Stimulated activated CD4-positive, alpha-beta T cell treated with anti-CD3 and anti-CD28 coated beads, TNF-alpha, amount 100 ng/mL, for 48 hours (primary cell): ENCODE measurements at places on chromosomes 2 and 18.

DNA sequence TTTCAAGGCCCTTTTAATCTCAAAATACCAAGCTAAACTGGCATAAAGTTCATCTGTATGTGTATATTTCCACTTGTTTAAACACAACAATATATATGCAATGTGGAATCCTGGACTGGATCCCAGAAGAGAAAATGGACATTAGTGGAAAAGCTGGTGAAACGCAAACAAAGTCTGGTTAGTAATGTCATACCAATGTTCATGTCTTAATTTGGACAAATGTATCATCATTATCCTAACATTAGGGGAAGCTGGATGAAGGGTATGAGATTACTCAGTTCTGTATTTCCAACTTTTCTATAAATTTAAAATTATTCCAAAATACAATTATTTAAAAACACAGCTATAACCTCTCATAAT is 3.8 kb downstream of the SP3 start:
- DNase-seq: no peak

DNA sequence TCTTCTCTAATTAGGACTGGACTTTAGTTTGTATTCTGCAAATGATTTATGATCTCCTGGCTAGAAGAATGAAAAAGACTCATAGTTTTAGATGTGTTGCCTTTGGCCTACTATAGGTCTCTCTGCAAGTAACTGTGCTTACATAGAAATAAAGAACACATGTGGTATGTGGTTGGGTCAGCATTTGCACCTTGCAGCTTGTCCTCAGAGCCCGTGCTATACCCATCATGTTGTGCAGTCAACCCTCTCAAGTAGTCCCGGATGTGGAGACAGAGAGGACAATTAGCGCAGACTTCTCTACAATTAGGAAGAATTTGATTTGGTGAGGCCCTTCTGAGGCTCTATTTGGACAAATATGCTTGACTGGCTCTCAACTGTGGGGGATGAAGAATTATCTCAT is 203.7 kb upstream of the ITGA4 start:
- no peak for DNase-seq

DNA sequence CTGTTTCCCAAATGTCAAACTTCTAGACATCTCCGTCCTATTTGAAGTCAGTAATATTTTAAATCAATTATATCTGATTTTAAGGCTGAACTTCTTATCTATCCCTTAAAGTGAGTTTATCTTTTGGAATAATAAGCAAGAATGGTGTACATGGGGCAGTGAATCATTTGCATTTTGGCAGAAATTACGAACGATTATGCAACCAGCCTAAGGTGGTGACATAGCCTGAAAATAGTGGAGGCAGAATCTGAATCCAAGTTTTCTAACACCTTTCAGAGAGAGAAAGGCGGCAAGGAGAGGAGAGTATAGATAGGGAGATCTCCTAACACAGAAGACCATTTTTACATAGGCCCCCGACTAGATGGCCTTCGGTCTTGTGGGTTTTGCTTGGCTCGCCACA is 10.7 kb downstream of the ZBTB14 start:
- DNase-seq: no peak

- DNase-seq: no peak
Measured at GRCh38 chr2:46720592-46721185, 194.9 kb downstream of the MCFD2 start.

DNA sequence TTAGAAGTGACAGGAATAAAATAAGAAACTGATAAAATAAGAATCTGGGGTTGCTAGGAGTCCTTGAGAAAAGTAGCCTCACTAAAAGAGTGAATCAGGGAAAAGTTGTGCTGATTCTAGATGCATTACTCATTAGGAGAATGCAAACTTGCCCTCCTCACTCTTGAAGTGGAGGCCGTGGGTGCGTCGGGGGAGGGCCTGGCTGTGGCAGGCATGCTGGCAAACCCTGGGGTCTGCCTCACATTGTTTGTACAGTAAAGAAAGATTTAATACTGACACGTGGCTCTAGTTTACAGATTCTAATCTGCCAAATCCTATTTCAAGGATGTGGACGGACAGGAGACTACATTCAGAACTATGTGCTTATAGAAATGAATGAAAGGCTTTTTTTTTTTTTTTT is 41.9 kb downstream of the TANC1 start:
- DNase-seq: no peak

- DNase-seq: no peak
Measured at GRCh38 chr2:145075454-145076062, 555.6 kb upstream of the ZEB2 start.

- no peak for DNase-seq
Measured at GRCh38 chr2:50995610-50996009, 36.3 kb downstream of the NRXN1 start.

DNA sequence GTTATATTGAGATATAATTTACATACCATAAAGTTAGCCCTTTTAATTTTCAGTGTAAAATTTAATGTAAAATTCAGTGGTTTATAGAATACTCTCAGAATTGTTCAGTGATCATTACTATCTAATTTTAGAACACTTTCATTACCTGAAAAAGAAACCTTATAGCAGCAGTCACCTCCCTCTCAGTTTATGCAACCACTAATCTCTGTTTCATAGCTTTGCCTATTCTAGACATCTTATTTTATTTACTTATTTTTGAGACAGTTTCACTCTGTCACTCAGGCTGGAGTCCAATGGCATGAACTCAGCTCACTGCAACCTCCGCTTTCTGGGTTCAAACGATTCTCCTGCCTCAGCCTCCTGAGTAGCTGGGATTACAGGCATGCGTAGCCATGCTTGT is 479.6 kb downstream of the DPP10 start:
- DNase-seq: no peak

- no peak for DNase-seq
Measured at GRCh38 chr2:211867845-211868451, 670.7 kb downstream of the ERBB4 start.

DNA sequence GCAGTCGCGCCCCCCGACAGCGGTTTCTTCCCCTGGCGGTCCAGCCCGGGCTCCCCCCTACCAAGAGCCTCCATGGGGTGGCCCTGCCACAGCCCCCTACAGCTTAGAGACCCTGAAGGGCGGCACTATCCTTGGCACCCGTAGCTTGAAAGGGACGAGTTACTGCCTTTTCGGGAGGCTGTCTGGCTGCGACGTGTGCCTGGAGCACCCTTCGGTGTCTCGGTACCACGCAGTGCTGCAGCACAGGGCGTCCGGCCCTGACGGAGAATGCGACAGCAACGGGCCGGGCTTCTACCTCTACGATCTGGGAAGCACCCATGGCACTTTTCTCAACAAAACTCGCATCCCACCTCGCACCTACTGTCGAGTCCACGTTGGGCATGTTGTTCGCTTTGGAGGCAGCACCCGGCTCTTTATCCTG is 475 bp downstream of the SLC4A1AP start:
- no peak for DNase-seq

GRCh38 chr18:79452991-79453645 is 57.4 kb downstream of the NFATC1 start:
- DNase-seq: no peak

- peak; percentile 54 for DNase-seq
Measured at GRCh38 chr2:238231251-238231793, 8.5 kb downstream of the HES6 start.
